ENCODE measurements at places on chromosomes 2 and 18. TPM values are rescaled to one million over a fixed set of nuclear protein-coding genes. Genes with fewer than 3 reads are reported as not detected.

The MZT2B gene
- 128 TPM for total RNA-seq

The TCF4 gene
- total RNA-seq, result 87.2 TPM

The IL36RN gene
- not detected for total RNA-seq

The CROCC2 gene
- under 0.01 TPM for total RNA-seq

The GALNT1 gene
- 796 TPM for total RNA-seq

DNA sequence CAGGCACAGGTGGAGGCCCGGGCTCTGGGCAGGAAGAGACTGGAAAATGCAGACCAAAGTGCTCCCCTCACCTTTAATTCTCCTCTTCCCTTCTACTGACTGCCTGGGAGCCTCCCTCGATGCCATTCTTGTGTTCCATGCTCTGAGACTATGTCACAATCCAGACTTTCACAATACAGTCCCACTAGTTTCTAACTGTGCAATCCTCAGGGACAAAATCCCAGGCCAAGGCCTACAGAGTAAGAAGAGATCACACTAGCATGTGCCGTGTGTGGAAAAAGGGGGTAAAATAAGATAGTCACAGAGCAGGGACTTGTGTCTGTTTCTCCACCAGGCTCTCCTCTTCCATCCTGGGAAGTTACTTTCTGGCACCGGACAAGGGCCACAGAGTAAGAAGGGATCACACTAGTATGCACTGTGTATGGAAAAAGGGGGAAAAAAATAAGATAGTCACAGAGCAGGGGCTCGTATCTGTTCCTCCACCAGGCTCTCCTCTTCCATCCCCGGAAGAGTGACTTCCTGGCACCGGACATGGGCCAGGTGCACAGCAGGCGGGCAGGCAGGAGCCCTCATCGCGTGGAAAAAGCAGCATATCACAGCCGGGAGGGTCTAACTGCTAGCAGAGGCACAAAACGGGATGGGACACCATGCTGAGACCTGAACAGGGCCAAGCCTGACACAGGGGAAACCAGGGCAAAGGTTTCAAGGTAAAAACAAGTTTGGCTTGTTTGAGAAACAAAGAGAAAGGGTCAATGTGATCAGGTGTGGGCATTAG is 9.6 kb downstream of the CYB5A start:
- H3K27me3 ChIP-seq, result no peaks in the 10 kb centered on the region
- no peaks in the 10 kb centered on the region for H3K4me1 ChIP-seq
- H3K27ac ChIP-seq, result no peak overlapping the region
- DNase-seq, result no peak
- no peaks in the 10 kb centered on the region for H3K36me3 ChIP-seq

DNA sequence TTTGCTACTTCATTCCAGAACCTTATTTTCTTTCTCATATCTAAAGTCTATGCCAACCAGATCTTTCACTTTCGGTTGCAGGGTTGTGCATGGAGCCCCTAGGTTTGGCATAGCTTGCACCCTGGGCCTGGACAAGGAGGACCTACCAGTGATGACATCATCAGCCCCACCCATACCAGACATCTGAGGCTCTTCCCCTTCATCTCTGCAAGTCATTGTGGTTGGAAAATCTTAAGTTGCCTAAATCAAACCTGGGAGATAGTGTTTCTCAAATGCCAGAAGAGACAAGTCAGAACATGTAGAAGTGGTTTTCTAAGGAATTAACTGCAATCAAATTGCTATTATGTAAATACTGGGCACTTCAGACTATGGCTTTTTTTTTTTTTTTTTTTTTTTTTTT is 363.3 kb downstream of the ZNF516 start:
- H3K4me3 ChIP-seq, result no peak overlapping the region
- no peak for DNase-seq
- H3K36me3 ChIP-seq, result no peaks in the 10 kb centered on the region
- no peaks in the 10 kb centered on the region for H3K4me1 ChIP-seq

Data from osteoblast (primary cell).